ENCODE measurements at places on chromosomes 11 and 22. TPM values are rescaled to one million over a fixed set of nuclear protein-coding genes. Genes with fewer than 3 reads are reported as not detected.

DNA sequence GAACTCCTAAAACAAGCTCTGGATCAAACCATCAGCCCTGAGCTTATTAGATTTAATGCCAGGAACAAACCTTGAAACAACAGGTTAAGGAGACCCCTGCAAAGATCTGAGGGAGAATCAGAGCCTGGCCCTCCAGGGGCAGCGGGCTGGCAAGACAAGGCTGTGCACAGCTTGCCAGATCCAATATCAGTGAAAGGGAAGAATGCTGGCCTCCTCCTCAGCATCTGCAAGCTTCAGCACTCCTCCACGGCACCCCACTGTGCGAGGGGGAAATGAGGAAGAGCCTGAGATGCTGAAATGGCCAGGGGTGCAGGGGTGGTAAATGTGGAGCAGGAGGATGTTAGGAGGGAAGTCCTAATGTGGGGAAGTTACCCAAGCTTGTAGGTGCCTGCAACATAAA is 167.0 kb downstream of the TENM4 start:
- H3K4me3 ChIP-seq = no peak overlapping the region

OR5AL1 gene
- not detected for total RNA-seq

- no peak overlapping the region for H3K4me3 ChIP-seq
- H3K27ac ChIP-seq = no peak overlapping the region
- H3K4me1 ChIP-seq = no peaks in the 10 kb centered on the region
- no peak for DNase-seq
- H3K27me3 ChIP-seq = no peaks in the 10 kb centered on the region
These were observed 7.0 kb downstream of the DNAJB13 start for GRCh38 chr11:73957654-73958361.

DNA sequence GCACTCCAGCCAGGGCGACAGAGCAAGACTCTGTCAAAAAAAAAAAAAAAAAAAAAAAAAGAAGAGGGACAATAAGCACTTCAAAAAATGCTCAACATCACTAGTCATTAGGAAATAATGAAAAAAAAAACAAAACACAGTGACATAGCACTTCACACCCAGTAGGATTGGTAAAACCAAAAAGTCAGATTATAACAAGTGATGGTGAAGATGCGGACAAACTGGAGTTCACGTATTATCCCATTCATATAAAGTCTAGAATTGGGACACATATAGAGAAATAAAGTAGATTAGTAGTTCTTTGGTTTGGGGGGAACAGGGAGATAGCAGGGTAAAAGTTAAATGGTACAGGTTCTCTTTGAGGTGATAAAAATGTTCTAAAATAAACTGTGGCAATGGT is 64.6 kb downstream of the MRTFA start:
- peaks cover 3% of the 10 kb centered on the region for H3K4me1 ChIP-seq
- DNase-seq = no peak
- no peaks in the 10 kb centered on the region for H3K36me3 ChIP-seq
- no peaks in the 10 kb centered on the region for H3K27me3 ChIP-seq

TNNI2 gene
- 0.28 TPM for total RNA-seq

DNA sequence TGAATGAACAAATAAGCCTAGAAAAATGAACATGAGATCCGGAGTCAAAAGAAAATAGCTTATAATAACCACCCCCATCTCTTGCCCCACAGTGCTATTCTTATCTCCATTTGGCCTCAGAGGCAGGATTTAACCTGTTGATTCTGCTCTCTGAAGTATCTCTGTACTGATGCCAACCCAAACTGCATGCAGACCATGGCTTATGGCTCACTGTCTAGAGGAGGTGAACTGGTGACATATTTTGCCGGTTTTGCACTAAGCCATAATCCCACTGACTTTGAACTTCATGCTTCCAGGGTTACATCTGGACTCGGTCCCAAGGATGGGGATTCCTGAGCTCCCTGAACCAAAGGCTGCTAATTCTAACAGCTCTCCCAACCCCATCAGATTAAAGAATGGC is 397.1 kb downstream of the TENM4 start:
- H3K4me3 ChIP-seq = no peak overlapping the region
- no peaks in the 10 kb centered on the region for H3K27me3 ChIP-seq
- H3K36me3 ChIP-seq = no peaks in the 10 kb centered on the region

DNA sequence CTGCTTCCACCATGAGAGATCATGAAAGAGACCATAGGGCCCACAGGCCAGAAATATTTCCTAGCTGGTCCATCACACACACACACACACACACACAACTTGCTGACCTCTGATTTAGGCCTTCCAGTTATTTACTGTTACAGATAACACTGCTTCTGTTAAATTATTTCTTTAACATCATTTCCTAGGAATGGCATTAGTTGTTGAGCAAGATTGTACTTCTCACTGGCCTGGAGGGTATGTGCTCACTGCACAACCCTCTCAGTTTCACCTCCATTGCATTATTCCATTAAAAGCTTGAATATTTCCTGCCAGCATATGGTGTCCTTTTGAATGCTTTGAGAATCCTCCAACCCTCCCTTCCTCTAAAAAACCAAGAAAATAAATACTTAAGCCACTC is 104.4 kb downstream of the MICAL2 start:
- H3K27me3 ChIP-seq = no peaks in the 10 kb centered on the region
- H3K4me1 ChIP-seq = no peaks in the 10 kb centered on the region
- H3K36me3 ChIP-seq = peaks cover 18% of the 10 kb centered on the region
- H3K4me3 ChIP-seq = no peak overlapping the region

DNA sequence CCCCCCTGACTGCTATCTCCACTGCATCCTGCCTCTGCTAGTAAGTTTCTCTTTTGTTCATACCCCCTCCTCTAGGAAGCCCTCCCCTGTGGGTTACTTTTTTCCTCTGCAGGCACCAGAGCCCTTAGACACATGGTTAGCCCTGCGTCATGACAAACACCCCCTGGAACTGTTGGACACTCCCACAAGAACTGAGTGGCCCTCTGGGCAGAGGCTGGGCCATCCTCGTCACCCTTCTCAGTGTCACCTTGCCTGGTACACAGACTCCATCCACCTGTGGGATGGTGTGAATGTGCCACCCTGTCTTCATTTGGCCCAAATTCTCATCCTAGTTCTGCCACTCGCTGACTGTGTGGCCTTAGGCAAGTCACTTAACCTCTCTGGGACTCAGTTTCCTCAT is 4.1 kb upstream of the RAB3IL1 start:
- no peak overlapping the region for H3K27ac ChIP-seq
- H3K36me3 ChIP-seq = no peaks in the 10 kb centered on the region
- no peak overlapping the region for H3K4me3 ChIP-seq
- DNase-seq = peak; percentile 35

DNA sequence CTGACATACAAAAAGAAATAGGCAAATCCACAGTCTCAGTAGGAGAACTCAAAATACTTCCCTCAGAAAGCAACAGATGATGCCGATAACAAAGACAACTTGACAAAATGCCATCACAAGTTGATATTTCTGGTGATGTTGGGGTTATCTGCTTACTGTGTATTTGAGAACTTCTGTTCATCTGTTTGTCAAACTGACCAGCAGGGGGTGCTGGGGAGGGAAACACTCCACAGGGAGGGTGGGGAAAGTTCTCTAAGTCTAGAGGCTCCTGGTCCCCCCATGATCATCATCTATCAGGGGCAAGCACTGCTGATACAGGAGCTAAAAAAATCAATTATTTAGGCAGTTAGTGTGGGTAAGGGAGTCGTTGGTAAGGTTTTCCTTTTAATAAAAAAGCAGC is 19.2 kb downstream of the GLYATL1 start:
- H3K27ac ChIP-seq = peak overlapping the region; percentile 62
- H3K4me3 ChIP-seq = no peak overlapping the region
- peaks cover 8% of the 10 kb centered on the region for H3K36me3 ChIP-seq
- peak; percentile 56 for DNase-seq
- H3K4me1 ChIP-seq = peaks cover 12% of the 10 kb centered on the region

UPK3A gene
- total RNA-seq = not detected

SCGB1C1 gene
- not detected for total RNA-seq

GRCh38 chr11:79045800-79046304 is 395.0 kb downstream of the TENM4 start:
- H3K4me3 ChIP-seq = no peak overlapping the region
- H3K4me1 ChIP-seq = peaks cover 46% of the 10 kb centered on the region
- H3K27ac ChIP-seq = peak overlapping the region; percentile 86

GRCh38 chr22:41036924-41037323 is 55.5 kb upstream of the EP300 start:
- H3K4me1 ChIP-seq = no peaks in the 10 kb centered on the region
- no peaks in the 10 kb centered on the region for H3K36me3 ChIP-seq
- no peaks in the 10 kb centered on the region for H3K27me3 ChIP-seq
- no peak overlapping the region for H3K27ac ChIP-seq
- H3K4me3 ChIP-seq = no peak overlapping the region
- no peak for DNase-seq

DNA sequence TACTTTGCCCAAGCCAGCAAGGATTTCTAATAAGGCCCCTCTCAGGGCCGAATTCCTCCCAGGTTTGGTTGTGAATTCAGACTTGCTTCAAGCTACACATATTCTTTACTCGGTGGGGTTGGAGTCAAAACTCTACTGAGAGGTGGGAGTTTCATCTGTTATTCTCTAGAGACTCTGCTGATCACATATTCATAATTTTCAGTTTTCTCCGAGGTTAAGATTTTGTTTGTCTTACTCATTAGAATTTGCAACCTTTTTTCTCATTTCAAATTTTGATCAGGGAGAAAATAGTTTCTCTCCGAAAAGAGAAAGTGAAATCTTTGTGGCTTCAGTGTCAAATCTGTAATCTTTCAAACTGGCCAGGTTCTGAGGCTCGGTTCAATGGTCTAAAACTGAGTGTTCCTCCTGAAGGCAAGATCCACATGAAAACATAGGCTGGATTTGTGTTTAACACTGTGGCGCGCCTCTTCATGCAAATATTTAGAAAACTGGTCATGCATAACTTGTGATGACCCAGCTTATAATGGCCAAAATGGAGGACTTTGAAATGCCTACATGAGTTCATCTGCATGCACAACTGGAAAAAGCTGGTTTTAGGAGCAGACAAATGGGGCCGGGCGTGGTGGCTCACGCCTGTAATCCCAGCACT is 21.5 kb upstream of the GSTP1 start:
- no peaks in the 10 kb centered on the region for H3K36me3 ChIP-seq
- H3K4me3 ChIP-seq = no peak overlapping the region
- H3K27me3 ChIP-seq = no peaks in the 10 kb centered on the region

- no peak overlapping the region for H3K4me3 ChIP-seq
- H3K27me3 ChIP-seq = no peaks in the 10 kb centered on the region
- no peak for DNase-seq
- H3K27ac ChIP-seq = no peak overlapping the region
These were observed 6.8 kb downstream of the TOM1 start for GRCh38 chr22:35306350-35306967.

GAB4 gene
- total RNA-seq = not detected

OR52E8 gene
- total RNA-seq = not detected

IGSF22 gene
- total RNA-seq = not detected

COX8A gene
- total RNA-seq = 250 TPM

PLA2G6 gene
- total RNA-seq = 9.0 TPM

OR8D1 gene
- not detected for total RNA-seq

GRCh38 chr11:116513894-116514293 is 258.9 kb downstream of the BUD13 start:
- no peak overlapping the region for H3K27ac ChIP-seq
- no peaks in the 10 kb centered on the region for H3K36me3 ChIP-seq
- no peaks in the 10 kb centered on the region for H3K4me1 ChIP-seq
- no peak overlapping the region for H3K4me3 ChIP-seq
- DNase-seq = peak; percentile 55
- no peaks in the 10 kb centered on the region for H3K27me3 ChIP-seq

OR5W2 gene
- not detected for total RNA-seq

- no peaks in the 10 kb centered on the region for H3K36me3 ChIP-seq
- H3K27me3 ChIP-seq = no peaks in the 10 kb centered on the region
- H3K4me1 ChIP-seq = no peaks in the 10 kb centered on the region
These were observed 92.3 kb upstream of the B3GAT1 start for GRCh38 chr11:134504146-134504905.

DNA sequence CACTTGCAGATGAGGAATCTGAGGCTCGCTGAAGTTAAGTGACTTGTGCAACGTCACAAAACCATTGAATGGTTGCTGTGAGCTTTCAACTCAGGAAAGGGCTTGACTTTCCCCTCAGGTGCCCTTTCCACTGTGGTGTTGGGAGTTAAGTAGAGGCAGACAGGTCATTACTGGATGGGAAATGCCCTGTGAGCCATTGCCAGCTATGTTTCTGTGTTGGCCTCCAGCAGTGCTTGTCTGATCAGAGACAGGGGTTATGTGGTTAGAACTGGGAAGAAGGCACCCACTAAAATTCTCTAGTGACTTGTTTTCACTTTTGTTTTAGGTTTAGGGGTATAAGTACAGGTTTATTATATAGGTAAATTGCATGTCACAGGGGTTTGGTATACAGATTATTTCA is 96.6 kb downstream of the FDX1 start:
- no peak overlapping the region for H3K27ac ChIP-seq
- no peak for DNase-seq
- no peaks in the 10 kb centered on the region for H3K36me3 ChIP-seq
- H3K4me3 ChIP-seq = no peak overlapping the region
- H3K4me1 ChIP-seq = no peaks in the 10 kb centered on the region

KCTD14 gene
- total RNA-seq = 0.70 TPM

GAS2L1 gene
- 6.6 TPM for total RNA-seq

- H3K27me3 ChIP-seq = no peaks in the 10 kb centered on the region
- DNase-seq = no peak
- H3K4me1 ChIP-seq = peaks cover 27% of the 10 kb centered on the region
- H3K36me3 ChIP-seq = no peaks in the 10 kb centered on the region
- peak overlapping the region; percentile 40 for H3K27ac ChIP-seq
- H3K4me3 ChIP-seq = no peak overlapping the region
These were observed 5.7 kb upstream of the ABTB2 start for GRCh38 chr11:34363363-34364084.

DNA sequence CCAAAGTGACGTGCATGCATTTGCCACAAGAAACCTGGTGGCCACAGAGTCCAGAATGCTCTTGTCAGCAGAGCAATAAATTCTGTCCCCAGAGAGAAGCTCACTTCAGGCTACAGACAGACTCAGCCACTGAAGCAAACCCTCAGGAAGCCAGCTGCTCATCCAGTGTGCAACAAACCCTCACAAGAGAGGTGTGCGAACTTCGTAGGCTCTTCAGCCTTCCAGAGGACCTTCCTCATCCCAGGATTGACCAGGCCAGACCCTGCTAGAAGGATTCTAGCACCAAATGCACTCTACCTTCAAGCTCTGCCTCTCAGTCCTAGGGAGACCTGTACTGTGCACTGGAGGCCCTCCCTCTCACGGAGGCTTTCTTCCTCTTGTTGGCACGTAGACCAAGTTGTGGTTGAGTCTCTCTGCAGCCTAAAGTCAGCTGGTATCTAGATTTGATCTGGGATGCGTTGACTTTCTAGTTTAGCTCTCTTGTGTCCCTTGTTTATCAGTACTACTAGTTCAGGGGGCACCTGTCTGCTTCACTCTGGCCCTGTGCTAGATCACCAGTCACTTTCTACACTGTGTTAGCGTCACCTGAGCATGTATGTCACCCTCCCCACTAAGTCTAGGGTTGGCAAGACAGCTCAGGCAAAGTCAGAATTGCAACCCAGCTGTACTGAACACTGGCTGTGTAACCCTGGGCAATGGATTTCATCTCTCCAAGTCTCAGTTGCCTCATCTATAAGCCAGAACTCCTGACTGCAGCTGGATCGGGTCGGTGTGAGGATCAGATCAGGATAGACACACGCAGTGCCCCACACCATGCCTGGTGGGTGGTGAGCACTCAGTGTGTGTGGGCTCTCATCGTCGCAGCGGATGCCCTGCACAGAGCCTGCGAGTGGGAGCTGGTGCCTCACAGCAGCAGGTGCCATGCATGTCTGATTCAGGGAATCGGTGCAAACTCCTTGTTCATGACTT is 22.1 kb upstream of the TMPRSS13 start:
- no peaks in the 10 kb centered on the region for H3K36me3 ChIP-seq
- no peak overlapping the region for H3K27ac ChIP-seq
- H3K27me3 ChIP-seq = no peaks in the 10 kb centered on the region
- no peaks in the 10 kb centered on the region for H3K4me1 ChIP-seq
- DNase-seq = no peak
- H3K4me3 ChIP-seq = no peak overlapping the region
